ENCODE measurements at places on chromosomes 5 and 9.

DNA sequence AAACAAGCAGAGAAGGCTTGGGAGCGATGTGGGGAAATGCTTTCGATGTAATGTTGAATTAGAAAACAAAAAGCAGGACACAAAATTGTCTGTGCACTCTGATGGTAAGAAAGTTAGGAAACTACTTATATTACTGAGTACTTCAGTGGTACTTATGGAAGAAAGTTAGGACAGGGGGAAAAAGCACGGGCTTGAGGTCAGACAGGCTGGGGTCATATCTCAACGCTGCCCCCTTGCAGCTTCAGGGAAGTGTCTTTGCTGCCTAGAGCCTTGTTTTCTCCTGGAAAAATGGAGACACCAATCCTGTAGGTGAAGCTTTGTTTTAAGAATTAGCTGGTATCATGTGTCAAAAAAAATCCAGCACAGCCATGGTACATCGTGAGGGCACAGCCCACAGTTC is 23.0 kb downstream of the NEURL1B start:
- DNase-seq, result no peak

- DNase-seq, result no peak
These were observed 782.4 kb upstream of the WWC1 start for GRCh38 chr5:167509076-167509475.

DNA sequence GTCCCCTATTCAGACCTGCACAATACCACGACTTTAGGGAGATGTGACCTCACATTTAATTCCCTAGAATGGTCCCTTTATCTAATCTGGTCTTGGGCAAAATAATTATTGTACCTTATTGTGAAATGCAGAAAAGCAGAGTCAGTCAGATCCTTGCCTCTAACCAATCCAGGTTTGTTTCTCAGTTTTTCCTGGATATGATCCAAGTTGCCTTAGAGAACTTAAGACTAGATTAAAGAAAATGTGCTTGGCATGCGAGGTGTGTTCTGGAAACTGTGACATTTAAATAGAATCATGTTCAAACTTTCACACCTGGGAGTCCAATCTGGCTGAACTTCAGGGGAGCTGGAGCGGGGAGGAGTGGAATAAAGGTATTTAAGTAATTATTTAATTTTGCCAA is 696.2 kb downstream of the DNAH5 start:
- no peak for DNase-seq

DNA sequence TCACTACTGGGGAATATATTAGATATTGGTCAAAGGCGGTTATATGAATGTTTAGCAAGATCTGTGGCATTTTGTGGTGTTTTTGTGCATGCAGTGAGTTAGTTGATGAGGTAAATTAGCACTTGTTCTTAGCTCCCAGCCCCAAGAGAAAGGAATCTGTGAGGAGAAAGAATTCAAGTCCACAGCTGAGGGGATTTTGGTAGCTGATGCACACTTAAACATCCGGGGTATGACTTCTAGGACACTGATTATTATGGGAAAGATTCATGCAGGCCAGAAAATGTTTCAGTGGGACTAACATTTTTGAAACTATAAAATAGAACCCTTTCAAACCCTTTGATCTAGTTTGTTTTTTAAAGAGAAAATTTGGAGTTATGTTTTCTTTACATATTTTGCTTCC is 118.2 kb upstream of the RPS23 start:
- no peak for DNase-seq

- DNase-seq, result no peak
These were observed 92.8 kb downstream of the PSD2 start for GRCh38 chr5:139888370-139888769.

- no peak for DNase-seq
These were observed 167.1 kb downstream of the RFK start for GRCh38 chr9:76227156-76227555.

GRCh38 chr5:154084062-154084639 is 45.4 kb downstream of the MFAP3 start:
- DNase-seq, result no peak

DNA sequence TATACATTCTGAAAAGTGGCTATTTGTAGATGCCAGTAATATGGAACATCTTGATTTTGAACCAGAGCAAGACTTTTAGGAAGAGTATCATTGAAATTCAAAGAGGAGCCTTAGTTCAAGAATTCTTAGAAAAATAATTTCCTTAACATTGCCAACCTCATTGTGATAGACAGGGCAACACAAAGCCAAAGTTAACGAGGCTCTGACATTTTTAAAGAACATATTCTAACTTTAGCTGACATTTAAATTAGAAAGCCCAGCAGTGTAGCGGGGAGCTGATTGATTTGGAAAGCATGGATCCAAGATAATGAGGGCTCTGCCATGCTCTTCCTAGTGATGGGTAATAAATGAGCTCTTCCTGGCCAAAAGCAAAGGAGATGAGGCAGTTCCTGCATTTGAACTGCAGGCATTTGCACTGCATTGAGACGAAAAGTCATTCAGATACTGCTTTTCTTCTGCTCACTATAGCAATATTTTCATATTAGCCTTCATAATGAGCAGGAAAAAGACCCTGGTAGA is 325.0 kb downstream of the ARHGEF28 start:
- DNase-seq, result no peak

- DNase-seq, result no peak
These were observed 15.0 kb upstream of the S1PR3 start for GRCh38 chr9:88975966-88976889.

GRCh38 chr5:134420343-134420742 is 8.7 kb upstream of the CDKN2AIPNL start:
- no peak for DNase-seq

- no peak for DNase-seq
These were observed 13.1 kb upstream of the STXBP1 start for GRCh38 chr9:127598839-127599549.

- DNase-seq, result no peak
These were observed 30.0 kb downstream of the TRIM32 start for GRCh38 chr9:116717150-116717549.

DNA sequence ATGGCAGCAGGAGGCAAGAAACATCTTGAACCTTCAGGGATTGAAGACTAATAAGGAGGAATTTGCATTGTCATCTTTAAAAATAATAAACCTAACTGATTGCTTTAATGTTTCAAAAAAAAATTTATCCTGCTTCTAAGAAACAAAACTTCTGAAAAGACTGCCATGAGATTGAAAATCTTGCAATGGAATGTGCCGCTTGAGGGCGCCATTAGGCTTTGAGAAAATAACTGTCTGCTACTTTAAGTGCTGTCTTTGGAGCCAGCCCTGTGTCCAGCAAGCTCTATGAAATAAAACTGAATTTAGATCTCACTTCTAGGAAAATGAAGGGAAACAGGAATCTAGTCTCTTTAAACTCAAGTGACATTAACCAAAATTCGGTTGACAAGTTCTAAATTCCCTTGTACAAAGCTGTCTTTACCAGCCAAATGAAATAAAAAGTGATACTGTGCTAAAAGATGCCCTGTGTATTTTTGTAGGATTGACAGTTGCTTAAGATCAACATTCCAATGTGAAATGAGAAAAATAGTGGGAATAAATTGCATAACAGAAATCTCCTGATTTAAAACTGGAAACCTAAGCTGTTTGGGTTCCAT is 79.4 kb downstream of the ESM1 start:
- peak; percentile 55 for DNase-seq

DNA sequence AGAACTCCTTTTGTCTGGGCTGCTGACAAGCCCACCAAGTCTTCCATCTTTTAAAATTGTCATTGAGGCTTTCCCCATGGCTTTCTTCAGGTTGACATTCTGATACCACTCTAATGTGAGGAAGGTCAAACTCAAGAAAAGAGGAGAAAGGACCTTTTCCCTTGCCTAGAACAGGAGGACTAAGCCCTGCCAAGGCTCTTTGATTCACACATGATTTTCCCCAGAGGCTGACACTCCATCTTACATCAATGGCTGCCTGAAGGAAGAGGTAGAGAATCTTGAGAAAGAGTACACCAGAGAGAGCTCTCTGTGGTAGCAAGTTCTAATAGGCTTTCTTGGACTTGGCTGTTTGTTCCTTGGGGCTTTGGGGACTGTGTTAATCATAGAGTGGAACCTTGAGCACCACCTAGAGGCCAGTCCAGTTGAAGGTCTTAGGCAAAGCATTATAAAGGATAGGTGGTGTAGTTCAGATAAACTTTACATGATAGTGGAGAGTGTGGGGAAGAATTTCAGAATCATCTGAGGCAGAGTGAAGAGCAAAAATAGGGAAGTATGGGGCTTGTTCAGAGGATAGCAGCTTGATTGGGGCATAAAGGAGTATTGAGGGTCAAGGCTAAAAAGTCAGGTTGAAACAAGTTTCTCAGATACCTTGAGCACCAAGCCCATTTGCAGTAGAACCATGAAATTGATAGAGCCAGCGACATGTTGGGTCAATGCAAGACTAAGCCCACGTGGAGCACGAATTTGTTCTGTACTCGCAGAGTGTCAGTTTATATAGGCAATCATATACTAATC is 36.7 kb downstream of the NDFIP1 start:
- peak; percentile 17 for DNase-seq

DNA sequence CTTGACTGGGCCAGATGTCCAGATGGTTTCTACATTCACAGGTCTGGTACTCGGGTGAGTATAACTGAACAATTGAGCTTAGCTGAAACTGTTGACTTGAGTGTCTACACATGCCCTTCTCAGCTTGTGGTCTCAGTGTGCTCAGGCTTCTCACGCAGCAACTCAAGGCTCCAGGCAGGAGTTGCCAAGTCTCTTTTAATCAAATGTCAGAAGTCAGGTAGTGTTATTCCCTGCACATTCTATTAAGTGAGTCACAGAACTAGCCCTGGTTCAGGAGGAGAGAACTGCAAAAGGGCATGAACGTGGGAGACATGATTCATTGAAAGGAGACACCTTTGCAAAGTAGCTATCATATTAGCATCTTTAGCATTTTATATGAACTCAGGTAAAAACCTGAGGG is 199.3 kb upstream of the ACTBL2 start:
- no peak for DNase-seq

- DNase-seq, result no peak
These were observed 224.8 kb upstream of the IL12B start for GRCh38 chr5:159555084-159555483.

DNA sequence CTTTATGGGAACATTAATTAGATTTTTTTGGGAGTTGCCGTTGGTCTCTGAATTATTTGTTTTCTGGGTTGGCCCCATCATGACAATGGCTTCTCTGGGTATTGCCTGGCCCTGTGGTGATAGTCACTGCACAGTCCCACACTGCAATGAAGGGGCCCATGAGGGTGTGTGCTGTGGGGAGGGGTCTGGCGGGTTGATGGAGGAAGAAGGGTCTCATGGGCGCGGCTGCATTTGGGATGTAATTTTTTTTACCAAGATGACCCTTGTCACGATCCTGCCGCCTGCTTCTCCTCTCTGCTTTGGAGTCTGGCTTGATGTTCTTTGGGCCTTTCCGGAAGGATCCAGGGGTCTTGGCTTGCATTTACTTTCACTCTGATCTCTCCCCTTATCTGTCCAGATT is 44.1 kb downstream of the WNK2 start:
- no peak for DNase-seq

- DNase-seq, result no peak
These were observed 49.0 kb upstream of the DPYSL3 start for GRCh38 chr5:147558826-147559225.

- no peak for DNase-seq
These were observed 146.7 kb upstream of the COL5A1 start for GRCh38 chr9:134494905-134495304.

DNA sequence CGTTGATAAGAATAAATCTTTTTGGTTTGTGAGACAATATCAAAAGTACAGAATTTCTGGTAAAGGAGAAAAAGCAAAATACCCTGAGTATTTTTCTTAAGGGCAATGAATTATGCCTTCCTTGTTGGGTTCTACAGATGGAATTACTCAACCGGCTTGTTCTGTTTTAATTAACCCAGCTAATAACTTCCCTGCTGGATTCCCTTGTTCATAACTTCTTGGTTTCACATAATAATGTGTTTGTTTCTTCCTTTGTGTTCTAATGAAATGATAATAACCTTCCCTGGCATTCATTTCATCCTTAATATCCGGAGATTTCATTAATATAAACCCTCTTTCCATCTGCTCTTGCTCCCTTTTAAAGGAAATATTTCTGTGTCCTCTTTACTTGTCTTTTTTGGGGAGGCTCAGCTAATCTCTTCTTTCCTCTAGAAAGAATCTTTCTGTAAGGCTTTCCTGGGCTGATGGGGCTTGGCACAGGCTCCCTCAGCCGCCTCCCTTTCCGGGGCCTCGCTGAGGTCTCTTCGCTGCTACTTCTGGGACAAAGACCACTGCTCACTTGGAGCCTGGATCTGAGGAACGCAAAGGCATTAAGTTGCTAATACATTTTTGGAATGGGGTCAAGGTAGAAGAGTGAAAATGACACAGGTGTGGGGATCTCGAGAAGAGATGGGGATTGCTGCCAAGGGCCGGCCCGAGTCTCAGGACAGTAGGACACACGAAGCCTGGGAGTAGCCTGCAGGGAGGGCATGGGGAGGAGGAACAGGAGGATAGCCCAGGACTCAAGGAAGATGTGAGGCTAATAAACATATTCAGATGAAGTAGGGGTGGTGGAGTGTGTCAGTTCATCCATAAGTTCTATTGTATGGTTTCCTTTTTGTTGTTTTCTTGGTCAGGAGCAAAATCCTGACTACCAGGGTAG is 118.5 kb downstream of the NRG2 start:
- DNase-seq, result no peak

Measured in stimulated activated CD4-positive, alpha-beta T cell treated with anti-CD3 and anti-CD28 coated beads, Interleukin-1b, Interleukin-23, amount 100 ng/mL, for 4 hours (primary cell).